ENCODE measurements at places on chromosomes 2 and 18. TPM values are rescaled to one million over a fixed set of nuclear protein-coding genes. Genes with fewer than 3 reads are reported as not detected.

Gene TPO
- total RNA-seq = not detected

Gene CFAP65
- total RNA-seq = 0.15 TPM

Gene MCFD2
- total RNA-seq = 108 TPM

Gene TMEFF2
- total RNA-seq = 0.29 TPM

Gene C1QL2
- total RNA-seq = 0.14 TPM

Gene ITPRID2
- total RNA-seq = 83.5 TPM

Gene CENPO
- 46.0 TPM for total RNA-seq

Gene POTEI
- not detected for total RNA-seq

Gene PROKR1
- total RNA-seq = not detected

Gene CIB4
- total RNA-seq = 0.16 TPM
